ENCODE measurements at places on chromosomes 12 and 14.

DNA sequence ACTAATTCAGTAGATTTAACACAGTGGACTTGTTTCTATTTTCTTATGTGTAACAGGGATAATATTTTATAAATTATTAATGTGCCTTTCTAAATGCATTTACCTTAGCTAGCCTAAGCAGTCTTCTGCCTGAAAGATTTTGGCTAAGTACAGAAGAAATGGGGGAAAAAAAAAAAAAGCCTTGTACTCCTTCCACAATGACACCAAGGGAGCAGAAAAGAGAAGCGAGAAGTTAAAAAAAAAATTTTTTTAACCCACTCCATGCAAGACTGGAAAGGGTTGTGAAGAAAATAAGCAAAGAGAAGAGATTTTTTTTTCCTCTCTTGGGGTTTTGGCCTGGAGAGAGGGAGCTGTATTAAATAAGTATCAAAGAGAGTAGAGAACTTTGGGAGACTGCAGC lies 28.7 kb downstream of the NELL2 start:
- no peak for DNase-seq

DNA sequence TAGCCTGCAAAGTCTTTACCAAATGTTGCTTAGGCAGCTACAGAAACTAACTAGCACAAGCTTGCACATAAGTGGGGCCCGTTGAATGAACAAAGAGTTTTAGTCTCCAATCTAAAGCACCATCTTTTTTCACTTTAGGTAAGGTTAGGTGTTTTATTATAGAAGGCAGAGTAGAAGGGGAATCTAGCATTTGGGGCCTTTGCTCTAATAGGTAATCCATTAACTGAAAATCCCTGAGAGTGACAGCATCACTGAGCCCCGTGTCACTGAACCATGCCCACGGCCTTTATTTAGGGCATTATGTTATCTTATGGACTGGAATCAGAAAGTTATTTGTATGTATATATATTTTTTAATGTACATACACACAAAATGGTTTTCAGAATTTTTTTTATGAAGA lies 25.1 kb downstream of the CPNE8 start:
- DNase-seq: no peak

DNA sequence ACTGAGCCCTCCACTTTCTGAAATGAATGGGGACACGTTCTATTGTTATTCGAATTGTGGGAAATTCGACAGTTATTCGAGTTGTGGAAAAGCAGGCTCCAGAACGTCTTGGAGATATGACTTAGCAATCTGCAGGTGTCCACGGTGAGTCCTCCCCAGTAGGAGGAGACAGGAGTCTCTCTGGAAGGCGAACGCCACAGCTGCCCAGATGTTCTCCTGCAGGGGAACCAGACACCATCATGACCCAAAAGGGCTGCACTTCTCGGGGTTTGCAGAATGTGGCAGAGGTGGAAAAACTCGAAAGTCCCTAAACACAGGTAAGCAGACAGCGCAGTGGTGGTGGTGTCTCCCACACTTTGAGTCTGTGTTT lies 363.6 kb upstream of the SFSWAP start:
- DNase-seq: no peak

GRCh38 chr14:101056446-101056845 lies 152.9 kb upstream of the RTL1 start:
- no peak for DNase-seq

GRCh38 chr12:119727600-119728443 lies 59.9 kb downstream of the PRKAB1 start:
- no peak for DNase-seq

GRCh38 chr14:73392329-73393257 lies 65.8 kb downstream of the NUMB start:
- DNase-seq: no peak

GRCh38 chr14:69620211-69620611 lies 8.8 kb downstream of the SUSD6 start:
- no peak for DNase-seq

DNA sequence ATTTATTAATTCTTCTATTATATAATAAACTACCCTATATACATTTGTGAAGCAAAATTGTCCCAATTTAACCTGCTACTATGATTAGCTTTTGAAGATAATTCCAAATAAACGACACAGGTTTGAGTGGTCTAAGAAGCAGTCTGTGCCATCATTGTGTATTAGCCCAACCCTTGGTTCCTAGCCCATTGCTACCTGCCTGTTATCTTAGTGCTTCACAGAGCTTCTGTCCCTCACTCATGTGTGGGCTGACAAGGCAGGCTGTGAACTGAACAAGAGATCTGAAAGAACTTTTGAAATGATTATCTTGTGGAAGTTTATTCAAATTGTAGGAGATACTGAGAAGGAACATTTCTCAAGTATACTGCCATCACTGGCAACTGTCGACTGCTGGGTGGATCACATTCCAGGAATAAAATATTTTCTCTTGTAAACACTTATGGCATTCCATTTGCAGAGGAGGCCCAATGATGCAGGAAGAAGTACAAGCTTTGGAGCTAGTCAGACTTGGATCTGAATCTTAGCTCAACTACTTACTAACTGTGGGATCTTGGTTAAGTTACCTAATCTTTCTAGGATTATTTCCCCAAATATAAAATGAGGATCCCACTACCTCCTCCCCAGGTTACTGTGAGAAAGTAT lies 7.8 kb upstream of the MTERF2 start:
- DNase-seq: peak; percentile 56

- no peak for DNase-seq
These were observed 14.3 kb upstream of the GTF2A1 start for GRCh38 chr14:81235096-81235495.

GRCh38 chr12:27316947-27317346 lies 15.7 kb upstream of the BMAL2 start:
- no peak for DNase-seq

GRCh38 chr14:61125867-61126572 lies 145.0 kb downstream of the SLC38A6 start:
- DNase-seq: no peak

DNA sequence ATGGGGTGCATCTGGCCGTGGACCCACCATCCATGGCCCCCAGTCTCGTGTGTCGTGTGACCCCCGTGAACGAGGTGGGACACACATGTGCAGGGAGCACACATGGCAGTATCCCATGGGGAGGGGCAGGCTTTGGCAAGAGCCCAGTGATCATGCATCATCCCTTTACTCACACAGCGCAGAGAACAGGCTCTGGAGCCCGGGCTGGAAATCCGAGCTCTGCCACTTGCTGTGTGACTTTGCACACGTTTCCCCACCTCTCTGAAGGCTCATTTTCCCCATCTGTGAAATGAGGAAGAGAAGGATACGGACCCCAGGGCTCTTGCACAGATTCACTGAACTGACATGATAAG lies 119.9 kb downstream of the PHETA1 start:
- no peak for DNase-seq

GRCh38 chr12:11650286-11651281 lies 1.1 kb downstream of the ETV6 start:
- DNase-seq: peak; percentile 7

DNA sequence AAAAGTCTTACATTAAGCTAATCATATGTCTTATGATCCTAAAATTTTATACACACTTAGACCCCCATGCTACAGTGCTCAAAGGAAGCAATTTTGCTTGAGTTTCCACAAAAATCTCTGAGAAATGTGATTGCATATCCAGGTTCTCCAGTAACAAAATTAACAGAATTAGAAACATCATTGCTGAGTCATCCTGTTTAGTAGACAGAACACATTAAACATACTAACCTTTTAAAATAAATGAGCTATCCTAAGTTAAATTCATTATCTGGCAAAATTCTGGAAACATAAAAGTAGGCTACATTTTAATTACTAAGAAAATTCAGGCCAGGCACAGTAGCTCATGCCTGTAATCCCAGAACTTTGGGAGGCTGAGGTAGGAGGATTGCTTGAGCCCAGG lies 94.7 kb downstream of the DENND5B start:
- DNase-seq: no peak

DNA sequence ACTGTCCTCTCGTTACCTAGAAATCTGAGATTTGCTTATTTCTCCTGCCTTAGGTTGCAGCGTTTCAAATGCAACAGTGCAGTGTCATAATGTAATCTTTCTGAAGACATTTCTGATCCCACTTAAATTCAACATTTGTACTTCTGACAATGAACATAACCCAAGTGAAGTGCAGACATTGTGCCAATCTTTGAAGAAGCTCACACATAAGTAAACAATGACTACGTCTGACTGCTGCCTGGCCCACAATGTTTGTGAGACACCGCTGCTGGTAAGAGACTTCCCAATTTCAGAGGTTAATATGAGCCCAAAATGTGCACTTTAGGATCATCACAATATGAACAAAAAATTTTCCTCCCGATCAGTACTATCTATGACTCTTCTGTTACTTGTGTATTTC lies 84.6 kb upstream of the BCL2L14 start:
- no peak for DNase-seq

DNA sequence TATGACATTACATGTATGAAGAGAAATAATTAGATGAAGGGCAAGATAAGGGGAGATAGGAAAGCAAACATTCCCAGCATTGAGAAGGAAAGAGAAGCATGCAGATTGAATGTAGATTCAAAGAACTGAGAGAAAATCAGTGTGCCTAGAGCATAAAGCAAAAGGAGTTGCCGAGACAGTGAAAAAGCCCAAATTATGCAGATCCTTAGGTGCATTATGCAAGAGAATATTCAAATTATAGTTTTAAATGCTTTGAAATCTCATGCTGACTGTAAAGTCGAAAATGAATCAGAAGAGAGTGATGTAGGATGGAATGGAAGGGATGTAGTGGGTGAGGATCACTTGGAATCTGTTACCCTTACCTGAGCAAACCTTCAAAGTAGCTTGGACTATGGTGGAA lies 49.9 kb downstream of the PPP4R4 start:
- no peak for DNase-seq

DNA sequence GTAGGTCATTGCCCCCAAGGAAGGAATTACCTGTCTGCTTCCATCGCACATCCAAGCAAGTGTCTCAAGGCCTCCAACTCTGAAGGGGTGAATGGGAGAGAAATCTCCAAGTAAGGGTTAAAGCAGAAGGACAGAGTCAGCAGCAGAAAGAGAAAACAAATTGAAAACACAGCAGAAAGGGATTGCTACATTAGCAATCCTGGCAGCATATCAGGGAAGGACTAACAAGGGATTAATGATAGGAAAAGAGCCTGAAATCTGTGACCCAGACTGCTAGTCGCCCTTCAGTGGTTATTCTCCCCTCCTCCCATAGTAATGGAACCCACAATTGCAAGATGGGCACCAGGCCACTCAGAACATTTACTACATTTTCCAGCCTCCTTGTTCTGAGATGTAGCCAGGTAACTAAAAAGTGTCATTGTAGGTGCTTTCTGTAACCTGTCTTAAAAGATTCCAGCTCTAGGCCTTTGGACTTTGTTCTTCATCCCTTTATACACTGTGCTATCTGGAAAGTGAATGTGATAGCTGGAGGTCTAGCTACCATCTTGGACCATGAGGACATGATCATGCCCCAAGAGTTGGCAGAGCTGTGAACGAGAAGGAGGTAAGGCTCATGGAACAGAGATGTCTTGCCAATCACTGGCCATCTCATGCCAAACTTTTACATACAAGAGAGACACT lies 36.0 kb downstream of the MAP3K9 start:
- DNase-seq: no peak

DNA sequence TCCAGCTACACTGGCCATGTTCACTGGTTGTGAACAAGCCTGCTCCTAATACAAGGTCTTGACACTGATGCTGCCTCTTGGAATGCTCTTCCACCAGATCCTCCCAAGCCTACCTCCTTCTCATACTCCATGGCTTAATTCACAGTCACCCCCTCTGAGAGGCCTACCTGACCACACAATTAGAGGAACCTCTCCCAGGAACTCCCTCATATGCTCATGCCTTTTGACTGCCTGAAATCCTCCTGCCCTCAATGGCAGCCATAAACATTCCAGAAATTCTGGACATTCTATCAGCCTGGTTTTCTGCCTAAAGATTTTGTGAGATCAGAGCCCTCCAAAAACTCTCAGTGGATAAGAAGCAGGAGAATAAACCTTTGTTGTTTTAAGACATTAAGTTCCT lies 340.2 kb downstream of the C12orf75 start:
- DNase-seq: no peak

- peak; percentile 10 for DNase-seq
These were observed 51.7 kb downstream of the ATP23 start for GRCh38 chr12:57993030-57993429.

DNA sequence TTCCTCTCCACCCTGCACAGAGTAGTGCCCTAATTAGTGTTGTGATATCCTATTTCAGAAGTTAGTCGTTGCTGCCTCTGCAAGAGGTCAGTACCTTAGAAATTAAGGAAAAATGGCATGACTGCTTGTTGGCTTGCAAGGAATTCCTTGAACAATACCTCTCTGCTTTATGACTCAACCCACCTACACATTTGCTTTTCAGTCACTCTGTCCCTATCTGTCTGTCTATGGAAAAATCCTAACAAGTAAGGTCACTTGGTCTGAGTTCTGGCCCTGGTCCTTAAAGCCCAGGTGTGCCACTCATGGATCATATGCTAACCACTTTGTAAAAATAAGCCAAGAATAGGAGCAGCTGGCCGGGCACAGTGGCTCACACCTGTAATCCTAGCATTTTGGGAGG lies 116.4 kb upstream of the ATF1 start:
- DNase-seq: no peak

DNA sequence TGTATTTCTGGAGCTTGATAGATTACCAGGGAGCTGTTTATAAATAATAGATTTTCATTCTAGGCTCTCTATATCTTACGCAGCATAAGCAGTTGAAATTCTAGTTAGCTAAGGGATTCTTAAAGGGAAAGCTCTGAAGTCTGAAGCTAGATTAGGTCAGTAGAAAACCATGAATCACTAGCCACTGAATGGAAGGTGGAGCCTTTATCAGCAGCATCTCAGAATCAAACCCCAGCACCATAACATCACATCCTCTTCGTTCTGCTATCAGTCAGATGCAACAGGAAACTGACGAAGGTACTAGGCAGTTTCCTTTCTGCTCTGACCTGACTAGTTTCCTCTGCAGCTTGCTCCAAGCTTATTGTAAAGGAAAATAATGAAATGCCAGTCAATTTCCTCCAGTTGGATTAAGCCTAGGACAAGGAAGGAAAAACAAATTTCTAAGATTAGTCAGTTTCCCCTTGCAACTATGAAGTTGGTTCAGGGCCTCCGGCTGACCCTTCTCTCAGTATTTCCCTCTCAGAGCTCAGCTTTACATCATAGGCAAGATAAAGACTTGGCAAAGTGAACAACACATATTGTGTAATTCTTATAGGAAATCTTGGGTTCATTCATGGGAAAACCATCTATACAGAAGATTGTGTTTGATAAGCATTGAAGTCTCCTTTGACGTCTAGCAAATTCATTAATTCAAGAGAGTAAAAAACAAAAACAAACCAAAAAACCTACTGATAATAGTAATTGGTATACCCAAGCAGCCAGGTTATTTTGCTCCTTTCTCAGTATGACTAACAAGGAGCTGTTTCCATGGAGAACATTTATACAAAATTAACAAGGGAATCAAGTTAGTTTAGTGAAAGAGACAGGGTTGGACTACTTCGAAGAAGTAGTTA lies 43.4 kb upstream of the CFAP54 start:
- DNase-seq: peak; percentile 24

- peak; percentile 78 for DNase-seq
These were observed 449 bp upstream of the LTBP2 start for GRCh38 chr14:74612350-74613021.

- no peak for DNase-seq
These were observed 179.0 kb downstream of the FOXN3 start for GRCh38 chr14:89237921-89238529.

- DNase-seq: no peak
These were observed 229.8 kb downstream of the DPF3 start for GRCh38 chr14:72663956-72664650.

Data from A549 (cell line).